ENCODE measurements at places on chromosomes 5 and 9.

- peak; percentile 98 for DNase-seq
Measured at GRCh38 chr5:140322751-140323731, 20.1 kb upstream of the PFDN1 start.

DNA sequence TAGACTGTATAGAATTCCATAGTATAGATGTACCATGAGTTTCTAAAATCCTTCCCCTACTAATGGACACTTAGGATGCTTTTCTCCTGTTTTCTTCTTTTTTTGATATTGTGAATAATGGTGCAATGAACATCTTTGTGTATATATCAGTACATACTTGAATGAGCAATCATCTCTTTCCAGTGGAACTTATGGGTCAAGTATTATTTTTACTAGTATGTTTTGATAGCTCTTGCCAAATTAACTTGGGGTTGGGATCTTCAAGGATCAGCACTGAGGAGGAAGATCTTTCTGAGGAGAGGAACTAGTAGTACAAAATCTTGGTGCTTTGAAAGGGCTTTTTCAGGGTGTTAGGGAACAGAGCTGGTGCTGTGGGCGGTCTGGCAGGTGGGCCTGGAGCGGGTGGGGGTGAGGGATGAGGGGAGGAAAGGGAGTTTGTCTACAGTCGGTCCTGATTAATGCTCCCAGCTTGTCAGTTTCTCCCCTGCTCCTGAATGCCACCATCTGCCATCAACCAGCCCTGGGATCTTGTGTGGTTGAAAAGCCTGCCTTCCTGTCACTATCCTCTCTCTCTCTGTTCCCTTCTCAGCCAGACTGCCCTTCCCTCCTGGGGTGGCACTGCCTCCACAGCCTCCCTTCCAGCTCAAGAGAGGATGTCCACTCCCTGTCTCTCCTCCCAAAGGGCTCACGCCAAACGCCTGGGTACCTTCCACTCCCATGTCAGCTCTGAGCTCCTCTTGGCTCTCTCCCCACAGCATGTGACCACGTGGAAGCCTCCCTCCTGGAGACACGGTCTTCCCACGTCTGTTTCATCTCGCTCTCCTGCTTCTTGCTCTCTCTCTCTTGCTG is 185.9 kb downstream of the DAB2IP start:
- DNase-seq: no peak

- DNase-seq: peak; percentile 51
Measured at GRCh38 chr5:168291342-168291963, at the start of gene WWC1. Gene WWC1 (plus strand): TSS chr5:168291645. CDS start chr5:168292153, 508 bp downstream.

DNA sequence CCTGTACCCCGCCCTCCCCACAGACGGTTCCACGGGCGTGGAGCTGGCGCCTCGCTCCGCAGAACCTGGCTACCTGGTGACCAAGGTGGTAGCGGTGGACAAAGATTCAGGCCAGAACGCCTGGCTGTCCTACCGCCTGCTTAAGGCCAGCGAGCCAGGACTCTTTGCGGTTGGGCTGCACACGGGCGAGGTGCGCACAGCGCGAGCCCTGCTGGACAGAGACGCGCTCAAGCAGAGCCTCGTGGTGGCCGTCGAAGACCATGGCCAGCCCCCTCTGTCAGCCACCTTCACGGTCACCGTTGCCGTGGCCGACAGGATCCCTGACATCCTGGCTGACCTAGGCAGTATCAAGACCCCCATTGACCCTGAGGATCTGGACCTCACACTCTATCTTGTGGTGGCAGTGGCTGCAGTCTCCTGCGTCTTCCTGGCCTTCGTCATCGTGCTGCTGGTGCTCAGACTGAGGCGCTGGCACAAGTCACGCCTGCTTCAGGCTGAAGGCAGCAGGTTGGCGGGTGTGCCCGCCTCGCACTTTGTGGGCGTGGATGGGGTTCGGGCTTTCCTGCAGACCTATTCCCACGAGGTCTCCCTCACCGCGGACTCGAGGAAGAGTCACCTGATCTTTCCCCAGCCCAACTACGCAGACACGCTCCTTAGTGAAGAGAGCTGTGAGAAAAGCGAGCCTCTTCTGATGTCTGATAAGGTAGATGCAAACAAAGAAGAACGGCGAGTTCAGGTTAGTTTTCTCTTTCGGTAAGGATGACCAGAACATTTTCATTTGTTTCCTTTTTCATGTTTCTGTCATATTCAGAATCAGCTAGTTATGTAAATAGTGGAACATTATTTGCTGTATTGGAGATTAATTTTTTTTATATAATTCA is 2.3 kb downstream of the PCDHGA5 start:
- DNase-seq: no peak

DNA sequence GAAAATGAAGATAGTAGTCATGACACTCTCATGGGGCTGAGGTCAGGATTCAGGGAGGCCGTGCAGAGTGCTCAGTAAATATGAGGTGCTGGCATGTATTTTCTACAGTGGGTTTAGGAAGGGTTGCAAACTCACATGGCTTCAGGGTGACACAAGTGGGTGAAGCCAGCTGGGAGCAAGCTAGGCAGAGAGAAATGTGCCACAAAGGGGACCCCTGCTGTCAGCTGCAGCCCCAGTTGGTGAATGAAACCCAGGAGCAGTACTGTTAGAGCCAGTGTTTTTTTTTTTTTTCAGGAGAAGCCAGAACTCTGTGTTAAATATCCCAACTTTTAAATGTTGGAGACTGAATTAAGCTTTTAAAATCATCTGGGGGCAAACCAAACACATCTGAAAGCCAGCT is 75.3 kb downstream of the INSYN2B start:
- DNase-seq: no peak

DNA sequence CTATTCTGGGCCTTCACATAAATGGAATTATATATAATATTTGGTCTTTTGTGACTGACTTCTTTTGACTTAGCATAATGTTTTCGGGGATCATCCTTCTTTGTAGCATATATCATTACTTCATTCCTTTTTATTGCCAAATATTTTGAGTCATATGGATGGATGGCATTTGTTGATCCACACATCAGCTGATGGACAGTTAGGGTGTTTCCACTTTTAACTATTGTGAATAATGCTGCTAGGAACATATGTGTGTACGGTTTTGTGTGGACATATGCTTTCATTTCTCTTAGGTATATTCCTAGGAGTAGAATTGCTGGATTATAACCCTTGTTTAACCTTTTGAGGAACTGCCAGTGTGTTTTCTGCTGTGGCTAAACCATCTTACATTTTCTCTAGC is 249.6 kb downstream of the FANCC start:
- DNase-seq: no peak

All from fibroblast of skin of right biceps (primary cell).